Stimulated activated CD4-positive, alpha-beta T cell treated with anti-CD3 and anti-CD28 coated beads, Interleukin-1b, Interleukin-23, amount 100 ng/mL, for 1 hour (primary cell): ENCODE measurements at places on chromosomes 2 and 18.

- no peak for DNase-seq
Observed at GRCh38 chr2:240810199-240810598, 9.8 kb downstream of the KIF1A start.

DNA sequence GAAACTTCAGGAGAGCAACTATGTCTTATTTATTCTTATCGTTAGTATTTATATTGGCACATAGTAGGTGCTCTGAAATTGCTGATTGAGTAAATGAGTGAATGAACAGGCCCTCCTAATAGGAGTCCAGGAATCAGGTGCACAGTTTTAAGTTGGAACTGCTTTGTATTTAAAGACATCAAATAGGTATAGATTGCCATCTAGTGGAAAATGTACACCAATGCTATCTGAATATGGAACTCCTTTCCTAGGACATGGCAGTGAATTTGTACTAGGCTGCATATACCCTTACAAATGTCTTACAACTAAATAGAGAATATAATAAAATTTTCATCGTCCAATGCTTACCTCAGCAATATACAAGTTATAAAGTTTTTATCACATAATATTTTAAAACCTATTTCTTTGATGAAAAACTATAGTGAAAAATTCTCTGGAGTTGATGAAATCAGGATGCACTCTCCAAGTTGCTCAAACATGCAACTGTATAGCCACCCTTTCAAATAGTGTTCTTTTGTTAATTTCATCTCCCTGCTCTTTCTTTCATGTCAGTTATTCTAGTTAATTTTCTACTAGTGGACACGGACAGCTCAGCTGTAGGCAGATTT is 318.9 kb upstream of the SYT4 start:
- no peak for DNase-seq

DNA sequence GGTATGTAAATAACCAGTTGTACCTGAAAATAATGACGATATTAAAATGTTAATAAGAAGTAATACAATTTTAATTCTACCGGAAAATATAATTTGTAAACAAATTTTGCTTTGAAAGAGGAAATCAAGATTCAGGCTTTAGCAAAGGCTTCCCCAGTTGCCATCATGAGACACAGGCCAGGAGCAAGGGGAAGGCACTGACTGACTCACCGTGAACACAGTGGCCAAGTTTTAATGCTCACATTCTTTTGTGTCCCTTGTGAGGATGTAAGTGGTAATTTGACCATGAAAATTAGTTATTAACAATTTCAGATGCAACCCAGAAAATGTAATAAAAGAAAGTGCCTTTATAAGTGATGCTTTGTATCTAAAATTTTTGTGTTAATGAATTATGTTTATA is 164.1 kb downstream of the GREB1L start:
- DNase-seq: no peak

DNA sequence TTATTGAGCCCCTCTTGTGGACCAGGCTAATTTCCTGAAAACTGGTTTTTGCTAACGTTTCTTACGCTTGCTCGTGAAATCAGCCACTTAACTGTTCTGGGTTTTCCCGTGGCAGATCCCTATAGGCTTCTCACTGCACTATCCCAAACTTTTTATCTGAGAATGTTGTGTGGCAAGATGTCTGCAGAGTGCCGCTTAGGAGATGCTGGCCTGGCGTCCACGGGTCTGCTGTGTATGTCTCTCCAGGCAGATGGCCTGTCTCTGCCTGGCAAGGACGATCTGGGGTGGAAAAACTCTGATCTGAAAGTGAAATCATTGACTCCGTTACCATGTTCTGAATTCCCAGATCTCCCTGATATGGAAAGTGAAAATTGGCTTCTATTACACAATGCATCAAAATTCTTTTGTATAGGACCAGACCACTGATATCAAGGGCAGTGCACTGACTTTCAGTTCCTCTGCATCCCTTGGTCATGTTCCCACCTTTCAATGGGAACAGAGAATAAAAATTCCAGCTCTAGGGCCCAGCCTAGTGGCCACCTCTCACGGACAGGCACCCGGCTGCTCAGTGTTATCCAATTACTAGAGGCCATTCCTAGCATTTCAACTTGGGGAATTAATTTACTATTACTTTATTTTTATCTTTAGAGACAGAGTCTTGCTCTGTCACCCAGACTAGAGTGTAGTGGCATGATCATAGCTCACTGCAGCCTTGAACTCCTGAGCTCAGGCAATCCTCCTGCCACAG is 154.6 kb downstream of the ACOXL start:
- no peak for DNase-seq

- DNase-seq: no peak
Observed at GRCh38 chr18:48002933-48003365, 72.5 kb upstream of the SMAD2 start.

- DNase-seq: no peak
Observed at GRCh38 chr18:74149878-74150277, 1.6 kb downstream of the TIMM21 start.

GRCh38 chr2:219045937-219046550 is 4.7 kb upstream of the CFAP65 start:
- no peak for DNase-seq

DNA sequence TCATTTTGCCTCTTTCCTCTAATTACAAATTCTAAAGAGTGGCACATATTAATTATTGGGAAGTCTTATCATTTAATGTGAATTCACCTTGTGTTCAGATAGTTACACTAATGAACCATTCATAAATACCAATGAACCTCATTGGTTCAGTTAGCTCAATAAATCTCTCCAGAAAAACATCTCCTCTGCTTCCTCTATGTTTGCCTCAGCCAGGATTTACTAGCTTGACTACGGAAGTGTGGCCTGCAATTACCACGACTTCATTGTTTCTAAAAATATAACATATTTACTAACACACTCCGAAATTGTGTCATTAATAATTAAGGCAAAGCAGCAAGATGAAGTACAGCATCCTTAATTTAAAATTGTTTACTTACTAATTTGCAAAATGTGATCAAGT is 103.3 kb downstream of the PLA2R1 start:
- no peak for DNase-seq

DNA sequence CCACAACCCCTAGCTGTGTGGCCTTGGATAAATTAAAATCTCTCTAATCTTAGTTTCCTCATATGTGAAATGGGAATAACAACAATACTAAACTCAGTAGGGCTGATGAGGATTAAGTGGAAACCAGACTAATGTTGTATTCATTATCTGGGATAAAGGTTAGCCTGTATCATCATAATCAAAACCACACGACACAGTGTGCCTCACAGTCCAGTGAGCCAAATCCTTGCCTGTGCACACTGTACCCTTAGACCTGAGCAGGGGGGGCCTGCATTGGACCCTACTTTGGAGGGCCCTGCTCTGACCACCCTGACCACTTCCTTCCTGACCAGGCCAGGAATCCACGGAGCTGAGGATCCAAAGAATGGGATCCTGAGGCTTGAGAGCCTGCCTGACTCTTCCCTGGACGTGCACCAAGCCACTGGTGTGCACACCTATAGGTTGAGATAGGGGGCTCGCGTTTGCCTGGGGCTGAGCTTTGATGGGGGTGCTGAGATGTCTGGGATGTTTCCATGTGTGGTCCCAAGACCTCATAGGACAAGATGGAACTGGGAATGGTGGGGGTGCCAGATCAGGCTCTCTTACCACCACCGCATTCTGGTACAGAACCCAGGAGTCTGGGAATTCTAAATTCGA is 69.7 kb downstream of the TGOLN2 start:
- DNase-seq: no peak

DNA sequence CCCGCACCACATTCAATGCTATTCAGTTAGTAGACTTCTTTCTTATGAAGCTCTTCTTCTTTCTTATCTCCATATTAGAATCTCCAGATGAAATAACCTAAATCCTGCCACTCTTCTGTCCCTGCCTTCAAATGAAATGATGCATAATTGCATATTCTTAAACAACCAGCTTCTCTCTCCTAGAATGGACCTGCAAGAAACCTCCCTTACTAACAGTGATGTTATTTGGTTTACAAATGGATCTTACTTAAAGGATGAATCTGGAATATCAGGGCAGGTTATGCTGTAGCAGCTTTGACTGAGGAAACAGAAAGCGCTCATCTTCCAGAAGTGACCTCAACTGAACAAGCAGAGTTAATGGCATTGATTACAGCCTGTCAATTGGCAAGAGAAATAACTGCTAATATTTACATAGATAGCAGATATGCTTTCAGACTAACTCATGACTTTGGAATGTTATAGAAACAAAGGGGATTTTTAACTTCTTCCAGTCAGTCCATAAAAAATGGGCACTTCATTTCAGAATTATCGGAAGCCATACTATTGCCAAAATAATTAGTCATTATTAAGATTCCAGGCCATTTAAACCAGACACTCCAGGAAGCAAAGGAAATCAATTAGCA is 755.7 kb upstream of the HS6ST1 start:
- no peak for DNase-seq

DNA sequence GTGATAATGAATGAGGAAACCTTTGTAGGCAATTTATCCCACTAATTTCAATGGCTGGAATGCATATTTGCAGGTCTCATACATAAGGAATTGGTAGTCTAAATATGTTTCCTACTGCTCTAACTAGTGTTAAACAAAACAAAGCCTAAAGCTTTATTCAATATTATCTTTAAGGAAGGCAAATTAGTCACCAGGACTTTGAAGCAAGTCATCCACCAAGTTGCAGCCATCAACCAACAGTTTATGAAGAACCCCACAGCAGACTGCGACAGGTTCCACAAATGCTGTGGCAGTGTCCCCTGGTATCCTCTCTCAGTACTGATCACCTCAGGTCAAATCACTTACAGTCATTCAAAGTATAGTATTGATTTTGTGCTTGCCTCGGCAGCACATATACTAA is 181.5 kb upstream of the ZFP36L2 start:
- DNase-seq: no peak

DNA sequence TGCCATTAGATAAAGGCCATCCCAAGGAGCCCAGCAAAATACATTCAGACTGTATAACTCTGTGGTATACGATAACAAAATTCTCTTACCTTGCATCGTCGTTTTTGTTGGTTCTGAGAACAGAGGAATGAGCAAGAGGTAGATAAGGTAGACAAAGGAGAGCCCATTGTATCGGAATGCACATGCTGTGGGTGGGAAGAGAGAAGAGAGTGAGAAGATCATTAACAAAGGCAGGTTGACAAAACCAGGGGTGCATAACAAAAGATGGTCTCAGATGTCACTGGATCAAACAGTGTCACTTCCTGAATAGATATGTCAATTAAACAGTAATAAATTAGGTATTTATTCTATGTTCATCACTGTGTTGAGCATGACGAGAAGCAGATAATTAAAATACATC is 83.3 kb downstream of the PIEZO2 start:
- no peak for DNase-seq

GRCh38 chr18:79901665-79902064 is 49.8 kb downstream of the SLC66A2 start:
- no peak for DNase-seq

GRCh38 chr2:39781697-39782096 is 2.6 kb upstream of the THUMPD2 start:
- DNase-seq: no peak

DNA sequence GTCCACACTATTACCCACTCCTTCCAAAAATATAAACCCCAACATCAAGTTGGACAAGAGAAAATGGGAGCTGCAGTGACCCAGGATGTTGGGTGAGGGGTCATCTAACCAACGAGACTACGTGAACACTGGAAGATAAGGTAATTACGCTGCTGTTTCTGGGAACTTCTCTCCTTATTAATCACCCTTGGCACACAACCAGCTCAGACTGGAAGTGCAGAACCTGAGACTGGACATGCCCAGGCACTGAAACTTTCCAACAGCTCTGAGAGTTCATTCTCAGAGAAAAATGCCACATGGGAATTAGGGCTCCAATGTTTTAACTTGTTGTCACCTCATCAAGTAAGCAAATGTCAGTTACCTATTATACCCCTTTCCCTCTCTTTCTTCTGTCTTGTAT is 135.3 kb downstream of the CCDC148 start:
- DNase-seq: no peak

- DNase-seq: no peak
Observed at GRCh38 chr2:121283670-121284462, 1.1 kb downstream of the TFCP2L1 start.
